ENCODE measurements at places on chromosomes 6 and 20.

DNA sequence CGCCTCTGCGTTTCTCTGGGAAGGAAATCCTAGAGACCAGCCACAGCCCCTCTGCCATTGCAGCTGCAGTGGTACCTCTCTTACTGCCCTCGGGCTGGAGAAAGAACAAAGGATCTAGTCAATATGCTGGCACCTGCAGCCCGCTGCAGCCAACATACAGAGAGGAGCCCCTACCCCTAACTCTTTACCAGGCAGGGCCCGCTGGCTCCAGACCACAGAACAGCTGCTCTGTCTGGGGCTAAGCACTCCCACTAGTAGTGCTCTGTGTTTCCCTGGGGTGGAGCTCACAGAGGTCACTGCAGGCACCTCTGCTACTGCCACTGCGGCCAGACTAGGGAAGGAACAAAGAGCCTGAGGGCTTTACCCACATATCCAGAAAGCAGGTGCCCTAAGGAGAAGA lies 93.8 kb upstream of the IMPG1 start:
- DNase-seq, result no peak

- DNase-seq, result no peak
Observed at GRCh38 chr6:78460711-78461110, 406.6 kb upstream of the IRAK1BP1 start.

DNA sequence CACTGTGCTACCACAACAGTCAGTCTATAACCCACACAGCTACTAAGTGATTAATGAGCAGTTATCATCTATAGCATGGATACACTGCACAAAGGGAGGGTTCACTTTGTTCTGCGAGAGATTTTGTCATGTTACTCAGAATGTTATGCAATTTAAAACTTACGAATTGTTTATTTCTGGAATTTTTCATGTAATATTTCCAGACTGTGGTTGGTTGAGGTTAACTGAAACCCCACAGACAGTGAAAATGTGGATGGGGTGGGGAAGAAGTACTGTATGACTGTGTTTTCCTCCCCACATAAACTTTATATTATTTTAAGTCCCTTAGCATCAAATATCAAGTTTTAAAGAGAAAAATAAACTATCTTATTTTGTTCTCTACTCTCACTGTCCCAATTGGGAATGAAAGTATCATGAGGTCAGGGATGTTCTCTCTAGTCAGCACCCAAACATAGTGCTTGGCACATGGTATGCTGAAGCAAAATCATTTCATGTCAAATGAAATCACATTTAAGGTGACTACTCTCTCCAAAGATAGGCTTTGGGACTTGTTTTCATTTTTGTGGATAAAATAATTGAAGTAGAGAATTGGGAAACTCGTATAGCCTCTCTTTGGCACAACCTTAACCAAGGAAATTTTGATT lies 25.4 kb downstream of the DOP1A start:
- DNase-seq, result no peak

DNA sequence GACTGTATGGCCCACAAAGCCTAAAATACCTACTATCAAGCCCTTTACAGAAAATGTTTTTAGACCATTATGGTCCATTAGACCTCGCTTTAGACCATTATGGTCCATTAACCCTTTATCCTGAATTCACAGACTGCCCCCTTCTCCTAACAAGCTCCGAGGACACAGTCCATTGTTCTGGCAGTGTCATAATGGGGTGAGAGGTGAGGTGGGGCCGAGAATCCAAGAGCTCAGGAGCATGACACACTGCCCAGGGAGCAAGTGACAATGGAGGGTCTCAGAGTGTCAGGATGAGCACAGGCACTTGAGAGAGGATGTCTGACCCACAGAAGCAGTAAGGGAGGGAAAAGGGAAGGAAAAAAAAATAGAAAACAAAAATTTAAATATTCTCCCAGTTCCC lies 212.4 kb upstream of the NT5E start:
- no peak for DNase-seq

- DNase-seq, result no peak
Observed at GRCh38 chr6:130212215-130212874, 10.4 kb downstream of the SAMD3 start.

All from H7 (cell line).